ENCODE measurements at places on chromosomes 3 and 15.

- no peak for DNase-seq
These were observed 150.9 kb downstream of the ITPR1 start for GRCh38 chr3:4643904-4644547.

- DNase-seq: no peak
These were observed 35.2 kb downstream of the NCEH1 start for GRCh38 chr3:172675441-172676193.

DNA sequence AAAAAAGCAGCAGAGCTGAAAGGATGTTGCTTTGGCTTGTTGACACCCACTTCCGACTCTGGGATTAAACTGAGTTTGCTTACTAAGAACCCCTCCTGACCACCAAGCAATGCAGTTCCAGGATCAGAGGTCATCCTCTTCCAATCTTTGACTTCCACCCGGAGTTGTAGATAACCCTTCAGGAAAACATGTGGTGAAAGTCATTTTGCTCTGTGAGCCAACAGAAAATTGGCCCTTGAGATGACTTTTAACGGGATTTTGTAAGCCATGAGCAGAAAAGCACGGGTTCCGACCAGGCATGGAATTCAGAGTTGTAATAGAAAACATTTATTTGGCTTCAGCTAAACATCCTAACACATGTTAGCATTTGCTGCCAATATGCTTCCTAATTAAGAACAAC, 171.6 kb upstream of the NR2F2 start:
- DNase-seq: no peak

- DNase-seq: no peak
These were observed 16.1 kb upstream of the CACNA2D2 start for GRCh38 chr3:50519471-50520089.

GRCh38 chr3:41200669-41201021, 1.3 kb downstream of the CTNNB1 start:
- no peak for DNase-seq

DNA sequence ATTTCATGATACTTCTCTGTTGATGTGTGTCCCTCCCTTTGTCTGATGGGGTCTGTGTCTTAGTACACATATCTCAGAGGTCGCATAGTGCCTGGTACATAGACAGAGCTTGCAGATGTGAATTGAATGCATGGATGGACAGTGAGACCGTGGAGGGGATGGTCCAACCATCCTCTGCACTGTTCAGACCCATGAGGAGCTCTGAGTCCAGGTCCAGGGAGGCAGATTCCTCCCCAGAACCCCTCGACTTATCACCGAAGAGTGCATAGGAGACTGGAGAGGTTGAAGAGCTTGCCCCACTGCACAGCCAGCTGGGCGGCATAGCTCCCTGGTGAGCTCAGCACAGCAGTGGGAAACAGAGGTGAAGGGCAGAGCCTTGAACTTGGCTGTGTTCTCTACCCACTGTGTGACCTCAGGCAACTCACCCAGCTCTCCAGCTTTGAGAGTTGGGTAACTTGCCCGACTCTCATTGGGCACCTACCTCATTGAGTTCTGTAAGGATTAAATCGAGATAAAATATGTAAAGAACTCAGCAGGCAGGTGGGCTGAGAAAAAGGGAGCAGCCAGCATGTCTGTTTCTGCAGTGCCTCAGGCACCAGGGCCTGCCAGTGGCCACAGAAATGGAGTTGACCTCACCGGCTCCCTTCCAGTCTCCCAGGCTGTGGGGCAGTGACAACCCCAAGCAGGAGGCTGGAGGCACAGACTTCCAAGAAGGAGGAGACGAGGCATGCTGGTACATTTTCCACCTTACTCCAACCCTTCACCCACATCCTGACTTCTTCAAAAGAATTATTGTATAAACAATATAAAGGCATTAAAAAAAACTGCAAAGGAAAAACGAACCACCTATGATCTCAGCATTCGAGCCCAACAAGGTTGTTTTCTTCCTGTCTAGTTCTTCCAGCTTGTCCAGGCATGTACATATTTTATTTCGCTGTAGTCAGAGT, 54.1 kb upstream of the TFRC start:
- DNase-seq: no peak

GRCh38 chr3:109678600-109678999, 341.3 kb upstream of the DPPA4 start:
- no peak for DNase-seq

DNA sequence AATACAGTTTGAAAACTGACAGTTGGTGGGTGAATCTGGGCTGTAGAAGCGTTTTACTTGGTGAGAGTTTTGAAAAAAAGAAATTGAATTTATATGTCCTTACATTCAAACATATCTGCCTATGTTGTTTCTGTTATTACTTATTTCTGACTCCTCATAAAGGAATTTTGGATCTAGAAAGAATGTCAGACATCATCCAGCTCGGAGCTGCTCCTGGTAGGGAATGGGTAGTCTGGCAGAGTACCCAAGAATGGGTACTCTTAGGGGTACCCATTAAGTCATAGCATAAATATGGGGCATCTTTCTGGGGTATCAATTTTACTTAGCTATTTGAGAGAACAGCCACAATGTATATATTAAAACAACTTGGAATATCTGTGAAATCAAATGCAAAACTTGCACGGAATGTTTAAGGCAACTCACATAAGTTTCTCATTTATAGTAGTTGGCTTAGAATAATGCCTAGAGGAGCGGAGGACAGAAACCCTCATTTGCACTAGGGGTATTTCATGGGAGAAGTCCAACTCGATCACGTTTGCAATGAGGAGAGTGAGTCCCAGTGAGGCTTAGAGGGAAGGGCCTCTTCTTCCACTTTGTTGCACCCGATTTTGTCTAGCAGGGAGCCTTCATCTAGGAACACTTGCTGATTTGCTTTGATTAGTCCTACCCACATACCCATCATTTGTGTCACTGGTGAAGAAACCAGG, 2.4 kb upstream of the LARP6 start:
- no peak for DNase-seq

Data from SHP77 treated with DMSO at 0.1 percent for 48 hours (cell line).